ENCODE measurements at places on chromosomes 12 and 14. TPM values are rescaled to one million over a fixed set of nuclear protein-coding genes. Genes with fewer than 3 reads are reported as not detected.

FAM181A gene
- total RNA-seq: not detected

DNA sequence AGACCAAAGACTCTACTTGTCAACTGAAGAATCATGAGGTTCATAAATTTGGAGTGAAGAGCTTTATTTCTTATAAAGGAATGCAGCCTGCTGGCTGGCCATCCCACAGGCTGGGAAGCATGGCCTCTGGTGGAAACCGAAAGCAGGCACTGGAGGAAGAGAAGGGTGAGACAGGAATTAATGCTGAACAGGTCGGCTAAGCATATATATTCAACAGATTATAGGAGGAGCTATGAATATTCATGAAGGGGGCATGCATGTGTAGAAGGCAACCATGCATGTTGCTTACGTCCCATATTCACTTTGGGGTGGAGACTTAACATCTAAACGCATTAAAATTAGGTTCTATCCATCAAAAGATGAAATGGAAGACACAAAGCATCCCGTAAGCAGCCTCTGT lies 20.6 kb upstream of the RGS6 start:
- DNase-seq: no peak

DNA sequence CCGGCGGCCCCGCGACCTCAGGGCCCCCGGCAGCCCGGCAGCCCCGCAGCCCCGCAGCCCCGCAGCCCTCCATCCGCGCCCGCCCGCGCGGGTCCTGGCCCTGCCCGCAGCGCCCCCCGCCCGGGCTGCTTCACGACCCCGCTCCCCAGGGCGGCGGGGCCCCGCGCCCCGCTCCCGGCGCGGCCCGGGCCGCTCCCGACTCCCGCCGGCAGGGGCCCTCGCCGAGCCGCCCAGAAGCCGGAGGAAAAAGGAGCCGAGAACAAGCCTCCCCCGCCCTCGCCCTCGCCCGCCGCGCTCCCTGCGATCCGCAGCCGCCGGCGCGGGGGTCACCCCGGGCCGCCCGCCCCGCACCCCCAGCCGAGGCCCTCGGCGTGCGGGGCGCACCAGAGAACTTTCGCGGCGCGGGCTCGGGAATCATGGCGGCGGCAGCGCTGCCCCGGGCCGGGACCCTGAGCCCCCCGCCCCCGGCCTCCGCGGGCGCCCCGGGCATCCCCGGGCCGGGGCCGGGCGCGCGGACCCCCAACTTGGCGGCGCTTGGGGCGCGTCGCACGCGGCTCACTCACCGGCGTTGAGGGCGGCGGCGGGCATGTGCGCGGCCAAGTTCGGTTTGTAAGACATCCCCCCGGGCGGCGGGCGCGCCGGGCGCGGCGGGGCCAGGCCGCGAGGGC lies 521 bp downstream of the CDK2AP1 start:
- peak; percentile 95 for DNase-seq

NAV3 gene
- 11.5 TPM for total RNA-seq

- DNase-seq: peak; percentile 97
These were observed 611 bp upstream of the DCAF11 start for GRCh38 chr14:24113801-24114531.

CLEC14A gene
- 20.8 TPM for total RNA-seq

DNA sequence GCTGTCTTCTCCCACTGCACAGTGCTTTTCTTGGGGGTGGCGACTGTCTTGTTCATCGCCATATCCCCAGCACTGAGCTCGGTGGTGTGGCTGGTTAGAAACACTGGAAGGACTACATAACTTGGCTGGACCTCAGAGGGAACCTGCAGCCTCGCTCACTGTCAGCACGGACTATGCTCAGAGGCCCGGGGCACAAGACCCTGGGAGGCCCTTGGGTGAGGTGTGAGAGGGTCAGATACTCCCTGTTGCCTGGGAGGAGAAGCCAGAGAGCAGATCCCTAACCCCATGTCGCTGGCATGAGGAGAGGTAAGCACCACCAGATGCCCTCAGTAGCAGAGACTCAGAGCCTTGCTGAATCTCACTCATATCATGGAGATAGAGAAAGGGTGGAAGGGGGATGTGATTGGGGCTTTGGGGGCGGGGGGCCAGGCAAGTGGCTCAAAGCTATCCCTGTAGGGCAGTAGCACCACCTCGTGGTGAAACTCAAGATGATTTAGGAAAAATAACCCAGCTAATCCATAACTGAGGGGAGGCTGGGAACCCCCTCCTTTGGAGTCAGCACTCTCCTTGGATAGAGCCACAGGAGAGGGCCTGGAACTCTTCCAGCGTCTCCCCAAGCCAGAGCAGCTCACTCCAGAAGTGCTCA lies 18.7 kb upstream of the HDAC7 start:
- DNase-seq: no peak

GRCh38 chr14:100155049-100155621 lies 4.3 kb downstream of the DEGS2 start:
- no peak for DNase-seq

- no peak for DNase-seq
These were observed 24.0 kb upstream of the GSG1 start for GRCh38 chr12:13127444-13127843.

PRPH gene
- 0.19 TPM for total RNA-seq

- no peak for DNase-seq
These were observed 12.4 kb upstream of the HHIPL1 start for GRCh38 chr14:99632410-99633035.

RPGRIP1 gene
- not detected for total RNA-seq

GRCh38 chr12:490260-490659 lies 30.5 kb downstream of the B4GALNT3 start:
- no peak for DNase-seq

DNA sequence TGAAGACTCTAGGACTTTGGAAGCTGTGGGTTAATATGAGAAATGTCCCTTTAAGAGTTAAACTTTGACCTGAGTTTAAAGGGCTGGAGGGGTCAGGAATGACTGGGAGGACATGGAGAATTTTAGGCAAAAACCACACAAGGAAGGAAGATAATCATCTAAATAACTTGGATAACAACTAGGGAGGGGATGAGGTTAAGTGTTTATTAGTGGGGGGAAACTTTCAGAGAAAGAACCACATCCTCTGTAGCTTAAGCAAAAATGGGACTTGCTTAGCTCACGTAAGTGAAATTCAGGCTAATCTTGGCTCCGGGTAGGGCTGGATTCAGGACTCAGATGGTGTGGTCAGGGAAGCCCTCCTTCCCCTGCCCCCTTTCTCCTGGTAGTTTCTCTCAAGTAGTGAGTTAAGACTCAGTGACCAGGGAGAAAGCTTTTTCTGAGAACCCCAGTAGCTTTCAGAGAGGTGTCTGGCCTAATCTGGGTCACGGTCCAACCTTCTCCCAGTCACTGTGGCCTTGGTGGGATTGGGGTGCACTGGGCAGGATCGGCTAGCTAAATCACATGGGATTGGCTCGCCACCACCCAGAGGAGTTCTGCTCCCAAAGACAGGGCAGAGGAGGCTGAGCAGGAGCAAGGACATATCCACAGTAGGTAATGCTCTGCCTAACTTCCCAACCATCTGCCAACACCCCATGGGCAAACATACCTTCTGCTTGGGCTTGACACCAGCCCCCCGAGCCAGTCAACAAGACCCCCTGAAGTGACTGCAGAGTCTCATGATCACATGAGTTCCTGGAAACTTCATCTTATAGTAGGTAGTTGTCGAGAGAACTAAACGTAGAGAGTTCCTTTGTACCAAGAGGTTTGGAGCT lies 52.8 kb downstream of the ARF6 start:
- no peak for DNase-seq

- no peak for DNase-seq
These were observed 357.4 kb downstream of the TMEM117 start for GRCh38 chr12:44193281-44193680.

KRT83 gene
- 2.1 TPM for total RNA-seq

DNA sequence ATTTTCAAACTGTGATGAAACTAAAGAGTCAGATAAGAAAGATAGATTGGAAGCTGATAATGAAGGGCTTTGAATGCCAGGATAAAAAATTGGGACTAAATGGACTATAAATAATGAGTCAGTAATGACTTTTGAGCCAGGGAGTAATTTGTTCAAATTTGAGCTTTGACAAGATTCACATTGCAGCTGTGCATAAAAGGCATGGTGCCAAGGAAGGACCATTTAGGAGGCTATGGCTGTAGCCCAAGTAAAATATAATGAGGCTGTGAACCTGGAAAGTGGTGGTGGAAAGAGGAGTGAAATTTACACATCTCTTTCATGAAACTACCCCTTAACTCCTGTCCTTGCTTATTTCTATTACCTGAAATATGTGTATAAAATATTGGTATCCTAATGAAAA lies 218.5 kb downstream of the SLC6A15 start:
- no peak for DNase-seq

GRCh38 chr12:51675071-51675803 lies 84.2 kb downstream of the SCN8A start:
- DNase-seq: no peak

- DNase-seq: no peak
These were observed 187.5 kb upstream of the EEA1 start for GRCh38 chr12:93116632-93117031.

ACOT6 gene
- 0.45 TPM for total RNA-seq

DNA sequence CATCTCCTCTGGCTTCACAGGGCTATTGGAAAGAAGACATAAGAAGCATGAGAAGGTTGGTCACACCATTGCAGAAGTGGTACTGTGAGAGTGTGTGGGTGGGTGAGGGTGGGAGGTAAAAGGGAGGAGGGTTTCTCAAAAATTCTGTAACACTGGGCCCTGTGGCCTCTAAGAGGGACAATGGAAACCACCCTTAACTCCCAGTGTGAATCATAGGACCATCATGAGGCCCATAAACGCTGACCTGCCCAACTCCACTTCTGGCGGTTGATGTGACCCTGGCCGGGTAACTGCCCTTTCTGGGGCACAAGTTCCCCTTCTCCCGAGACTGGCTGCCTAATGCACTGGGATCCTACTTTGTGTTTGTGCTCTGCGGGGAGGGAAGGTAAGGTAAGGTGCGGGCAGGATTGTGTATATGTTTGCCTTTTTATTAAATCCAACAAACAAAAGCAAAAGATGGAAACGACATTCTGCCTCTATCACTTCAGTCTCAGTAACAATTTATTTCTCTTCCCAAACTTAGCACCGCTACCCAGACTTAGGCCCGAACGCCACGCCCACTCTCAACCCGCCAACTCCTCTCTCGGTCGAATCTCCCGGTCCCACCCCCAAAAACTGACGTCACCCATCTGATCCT lies 551 bp downstream of the METTL1 start:
- peak; percentile 96 for DNase-seq

GRCh38 chr14:90426663-90427062 lies 29.8 kb downstream of the CALM1 start:
- no peak for DNase-seq

DNA sequence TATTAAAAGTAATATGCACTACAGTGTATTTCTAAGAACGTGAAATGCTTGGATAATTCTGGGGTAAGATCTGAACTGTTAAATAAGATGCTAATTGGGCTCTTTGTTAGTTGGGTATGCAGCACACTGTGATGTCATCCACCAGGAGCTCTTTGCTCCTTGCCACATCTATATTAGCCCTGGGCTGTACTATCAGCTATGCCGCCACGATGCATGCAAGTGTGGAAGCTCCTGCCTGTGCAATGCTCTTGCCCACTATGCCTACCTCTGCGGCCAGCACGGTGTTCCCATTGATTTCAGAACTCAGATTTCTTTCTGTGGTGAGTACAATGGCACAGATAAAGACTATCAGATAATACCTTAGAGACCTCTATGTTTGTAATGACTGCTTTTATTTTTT lies 165.6 kb downstream of the OTOGL start:
- no peak for DNase-seq

- DNase-seq: no peak
These were observed 7.9 kb upstream of the DIO3 start for GRCh38 chr14:101553393-101553792.

DNA sequence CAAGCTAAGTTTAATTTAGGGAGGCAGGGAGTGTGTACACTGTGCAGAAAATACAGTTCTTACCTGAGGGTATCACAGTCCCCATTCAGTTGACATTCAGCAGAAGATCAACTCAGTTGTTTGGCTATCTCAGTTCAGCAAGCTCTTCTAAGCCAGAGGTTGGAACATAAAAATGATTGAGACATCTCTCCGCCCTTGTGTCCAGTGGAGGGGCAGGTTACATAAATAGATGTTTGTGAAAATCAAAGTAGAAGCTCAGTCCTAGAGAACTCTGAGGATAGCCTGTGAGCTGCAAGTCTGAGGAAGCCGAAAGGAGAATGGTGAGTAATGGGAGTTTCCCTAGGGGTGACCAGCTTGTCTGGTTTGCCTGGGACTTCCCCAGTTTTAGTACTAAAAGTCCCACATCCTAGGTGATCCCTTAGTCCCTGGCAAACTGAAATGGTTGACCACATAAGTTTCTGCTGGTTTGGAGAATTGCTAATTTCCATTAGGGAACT lies 251.4 kb upstream of the ATP2B1 start:
- no peak for DNase-seq

GRCh38 chr12:76947304-76947703 lies 68.5 kb upstream of the CSRP2 start:
- no peak for DNase-seq

CAPZA3 gene
- 0.39 TPM for total RNA-seq

IL26 gene
- not detected for total RNA-seq

SLC24A4 gene
- total RNA-seq: 0.37 TPM

DNA sequence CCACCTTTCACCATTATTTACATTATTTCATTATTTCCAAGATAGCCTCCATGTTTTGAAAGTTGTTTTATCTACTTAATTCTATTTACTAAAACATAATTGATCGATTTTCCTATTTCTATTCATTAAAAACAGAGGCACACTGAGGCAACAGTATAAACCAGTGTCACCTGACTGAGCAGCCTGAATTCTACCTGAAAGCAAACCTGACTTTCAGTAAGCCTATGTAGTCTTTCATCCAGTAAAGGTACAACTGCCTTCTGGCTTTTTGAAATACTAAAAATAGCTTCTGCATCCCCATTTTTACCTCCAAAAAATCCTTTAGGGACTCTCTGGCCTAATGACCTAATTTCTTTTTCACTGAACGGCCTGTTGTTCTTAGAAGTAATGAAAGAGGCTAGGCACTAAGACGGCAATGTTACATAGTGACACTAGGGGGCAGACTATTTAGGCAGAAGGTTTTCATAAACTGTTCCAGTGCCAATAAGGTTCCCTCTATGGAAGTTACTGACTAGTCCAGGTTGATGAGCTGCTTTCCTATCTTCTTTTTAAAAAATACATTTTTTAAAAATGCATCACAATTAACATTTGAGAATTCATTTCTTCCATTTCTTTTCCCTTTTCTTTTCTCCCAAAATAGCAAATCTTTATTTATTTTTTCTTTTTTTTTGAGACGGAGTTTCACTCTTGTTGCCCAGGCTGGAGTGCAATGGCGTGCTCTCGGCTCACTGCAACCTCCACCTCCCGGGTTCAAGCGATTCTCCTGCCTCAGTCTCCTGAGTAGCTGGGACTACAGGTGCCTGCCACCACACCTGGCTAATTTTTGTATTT lies 17.5 kb downstream of the ANAPC5 start:
- DNase-seq: no peak

DNA sequence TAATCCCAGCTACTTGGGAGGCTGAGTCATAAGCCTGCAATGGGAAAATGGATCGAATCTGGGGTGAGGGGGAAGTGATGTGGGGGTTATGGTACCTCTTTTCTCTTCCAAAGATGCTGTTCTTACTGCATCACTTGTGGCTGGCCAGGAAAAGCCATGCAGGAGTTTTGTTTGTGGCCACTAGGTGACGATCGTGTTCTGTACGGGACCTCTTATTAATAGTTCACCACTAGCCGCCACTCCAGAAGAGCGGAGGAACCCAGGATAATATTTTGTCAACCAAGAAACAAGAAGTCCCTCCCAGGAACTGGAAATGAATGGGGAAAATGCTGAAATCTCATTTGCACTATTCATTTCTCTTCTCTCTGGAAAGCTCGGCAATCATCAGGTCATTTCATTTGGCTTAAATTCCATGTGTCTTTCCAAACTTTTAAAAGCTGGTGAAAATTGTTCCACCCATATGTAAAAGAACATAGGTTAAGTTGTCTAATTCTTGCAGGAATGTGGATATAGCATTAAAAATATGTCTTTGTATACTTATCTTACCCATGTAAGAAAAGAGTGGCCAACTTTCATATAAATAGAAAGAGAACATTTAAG lies 8.9 kb downstream of the GPR65 start:
- peak; percentile 92 for DNase-seq
